ENCODE measurements at places on chromosomes 2 and 18. TPM values are rescaled to one million over a fixed set of nuclear protein-coding genes. Genes with fewer than 3 reads are reported as not detected.

DNA sequence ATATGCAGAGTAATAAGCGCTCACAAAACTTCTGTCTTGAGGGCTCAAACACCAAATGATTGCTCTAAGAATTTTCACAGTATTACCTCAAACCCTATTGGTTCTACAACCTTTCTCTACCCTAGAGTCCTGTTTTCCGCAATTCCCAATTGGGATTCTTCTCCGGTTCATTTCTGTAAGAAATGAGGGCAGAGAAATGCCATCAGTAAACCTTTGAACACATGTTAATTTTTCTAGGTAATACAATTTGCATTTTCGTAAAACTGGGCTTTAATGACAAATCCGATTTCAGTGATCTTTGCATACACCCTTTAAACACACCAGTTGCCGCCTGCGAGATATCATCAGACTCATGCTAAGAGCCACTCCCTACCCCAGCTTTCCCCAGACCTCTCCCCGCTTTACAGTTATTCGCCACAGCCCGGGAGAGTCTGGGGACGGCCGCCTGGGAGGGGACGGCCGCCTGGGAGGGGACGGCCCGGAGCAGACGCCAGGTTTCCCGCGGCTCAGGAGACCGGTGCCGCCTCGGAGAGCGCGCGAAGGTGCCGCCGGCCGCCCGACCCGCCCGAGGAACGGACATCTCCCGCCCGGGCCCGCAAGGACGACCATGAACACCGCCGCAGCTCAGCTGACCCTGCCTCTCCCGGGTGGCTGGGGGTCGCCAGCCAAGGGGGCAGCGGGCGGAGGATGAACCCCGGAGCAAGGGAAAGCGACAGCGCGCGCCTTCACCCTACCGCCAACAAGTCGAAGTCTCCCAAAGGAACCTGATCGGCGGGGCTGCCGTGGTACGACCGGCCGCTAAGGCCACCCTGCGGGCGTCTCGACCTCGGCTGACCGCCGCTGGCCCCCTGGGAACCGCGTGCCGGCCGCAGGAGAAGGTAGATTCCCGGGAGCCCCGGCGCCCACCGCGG, 463 bp downstream of the SMC6 start:
- peak; percentile 89 for DNase-seq

DNA sequence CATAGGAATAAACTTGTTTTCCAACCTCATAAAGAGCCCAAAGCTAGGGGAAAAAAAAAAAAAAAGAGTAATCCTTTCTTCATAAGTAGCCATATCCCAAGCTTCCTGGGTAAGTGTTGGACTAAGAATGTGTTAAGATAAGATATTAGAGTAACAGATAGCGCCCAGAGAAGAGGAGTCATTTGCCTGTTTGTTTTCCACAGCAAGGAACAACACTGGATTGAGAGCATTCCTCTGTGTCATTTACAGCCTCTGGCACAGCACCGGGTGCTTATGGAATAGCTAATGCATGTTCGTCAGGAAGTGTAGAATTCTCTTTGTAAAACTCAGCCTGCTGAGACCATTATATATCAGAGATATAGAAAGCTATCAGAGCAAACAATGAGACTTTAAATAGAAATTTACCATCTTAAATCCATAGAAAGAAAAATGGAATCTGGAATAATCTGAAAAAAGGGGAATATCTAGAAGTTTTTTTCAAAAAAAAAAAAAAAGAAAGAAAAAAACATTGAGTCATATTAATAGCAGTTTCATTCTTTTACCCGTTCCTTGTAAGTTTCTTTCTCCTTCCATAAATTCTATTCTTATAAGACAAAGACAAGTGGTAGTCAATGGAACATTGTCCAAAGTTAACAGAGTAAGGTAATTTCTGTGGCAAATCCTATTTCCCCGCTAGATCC, 37.6 kb downstream of the LRP2 start:
- no peak for DNase-seq

GRCh38 chr2:195199864-195200263, 457.2 kb upstream of the SLC39A10 start:
- no peak for DNase-seq

GRCh38 chr2:209387389-209387788, 36.5 kb upstream of the MAP2 start:
- no peak for DNase-seq

- DNase-seq: no peak
Measured at GRCh38 chr18:13446610-13447461, 228.3 kb downstream of the LDLRAD4 start.

DNA sequence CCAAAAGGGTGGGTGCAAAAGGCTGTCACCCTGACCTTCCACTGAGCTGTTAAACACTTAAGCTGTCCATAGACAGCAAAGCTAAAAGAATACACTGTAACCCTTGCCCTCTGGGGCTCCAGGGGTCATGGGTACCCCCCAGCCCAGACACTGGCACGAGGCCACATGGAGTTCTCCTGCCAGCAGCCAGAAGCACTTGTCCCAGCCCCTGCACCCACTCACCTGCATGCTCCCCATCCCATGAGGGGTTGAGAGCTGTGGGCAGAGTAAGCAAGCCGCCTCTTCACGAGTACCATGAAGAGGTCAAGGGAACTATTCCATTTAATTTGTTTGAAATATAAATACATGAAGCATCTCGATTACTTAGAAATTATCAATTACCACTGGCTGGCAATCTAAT, 867.1 kb upstream of the ZEB2 start:
- DNase-seq: no peak

GRCh38 chr18:39667905-39668304, 2102.3 kb upstream of the CELF4 start:
- no peak for DNase-seq

- no peak for DNase-seq
Measured at GRCh38 chr2:37585982-37586621, 85.3 kb downstream of the CDC42EP3 start.

The ZSCAN30 gene
- 63.4 TPM for polyA plus RNA-seq

The ACADL gene
- polyA plus RNA-seq: 28.4 TPM
